Activated naive CD4-positive, alpha-beta T cell treated with anti-CD3 and anti-CD28 coated beads for 36 hours (primary cell): ENCODE measurements at places on chromosomes 2 and 18. TPM values are rescaled to one million over a fixed set of nuclear protein-coding genes. Genes with fewer than 3 reads are reported as not detected.
A peak's percentile ranks its signal among the peaks of the same experiment; 100 is the strongest.

- DNase-seq = no peak
These were observed 4.3 kb downstream of the GPC1 start for GRCh38 chr2:240439698-240440151.

GRCh38 chr18:41955688-41956087, 654 bp downstream of the PIK3C3 start:
- DNase-seq = no peak

DNA sequence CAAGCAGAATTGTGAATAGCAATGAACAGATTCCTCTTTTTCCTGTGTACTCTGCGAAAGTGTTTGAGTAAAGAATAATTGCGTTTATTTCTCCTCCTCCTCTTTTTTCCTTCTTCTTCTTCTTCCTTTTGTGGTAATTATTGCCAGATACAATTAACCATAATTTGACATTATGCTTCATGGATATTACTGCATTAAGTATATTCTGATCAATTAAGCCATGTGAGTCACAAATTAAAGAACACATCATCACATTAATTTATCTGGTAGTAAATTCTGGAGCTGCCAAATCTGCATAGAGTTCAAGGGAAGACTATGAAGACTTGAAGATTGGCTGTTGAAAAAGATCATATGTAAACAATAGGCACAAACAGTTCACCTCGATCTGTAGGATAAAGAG, 72.9 kb upstream of the TFPI start:
- no peak for DNase-seq

Gene CPO
- not detected for total RNA-seq

- DNase-seq = no peak
These were observed 5.4 kb downstream of the BOLA3 start for GRCh38 chr2:74142340-74142739.

Gene ALPI
- total RNA-seq = not detected

GRCh38 chr2:42001711-42002201, 46.1 kb upstream of the PKDCC start:
- DNase-seq = no peak

Gene COMMD1
- total RNA-seq = 29.5 TPM

GRCh38 chr2:102387763-102388546, 32.4 kb downstream of the IL18R1 start:
- no peak for DNase-seq

Gene KCMF1
- total RNA-seq = 109 TPM

Gene PROM2
- total RNA-seq = 0.89 TPM

DNA sequence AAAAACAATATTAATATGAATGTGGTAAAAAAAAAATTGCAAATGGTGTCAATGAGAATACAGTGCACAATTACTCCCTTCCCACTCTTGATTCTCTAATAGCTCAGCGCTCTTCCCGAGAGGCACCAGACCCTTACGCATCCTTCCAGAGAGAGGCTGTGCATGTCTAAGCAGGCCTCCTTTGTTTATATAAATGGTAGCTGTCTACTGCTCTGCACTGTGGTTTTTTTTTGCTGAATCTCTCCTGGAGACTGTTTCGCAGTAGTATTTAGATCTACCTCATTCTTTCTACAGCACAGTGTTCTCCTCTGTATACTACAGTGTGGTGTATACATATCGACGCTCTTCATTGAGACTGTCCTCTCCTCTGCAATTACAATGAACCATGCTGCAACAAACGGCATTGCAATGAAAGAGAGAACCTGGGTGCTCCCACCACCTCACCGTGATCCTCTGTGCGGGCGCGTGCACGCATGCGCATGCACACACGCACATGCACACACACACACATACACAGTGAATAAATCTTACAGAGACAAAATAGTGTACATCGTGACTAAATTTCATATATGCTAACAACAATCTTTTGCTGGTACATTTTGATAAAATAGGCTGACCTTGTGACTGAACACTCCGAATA, 19.4 kb downstream of the SEPTIN10 start:
- no peak for DNase-seq

- no peak for DNase-seq
These were observed 76.1 kb downstream of the THADA start for GRCh38 chr2:43519643-43520221.

Gene BMP10
- total RNA-seq = not detected

Gene RSAD2
- total RNA-seq = 9.9 TPM

DNA sequence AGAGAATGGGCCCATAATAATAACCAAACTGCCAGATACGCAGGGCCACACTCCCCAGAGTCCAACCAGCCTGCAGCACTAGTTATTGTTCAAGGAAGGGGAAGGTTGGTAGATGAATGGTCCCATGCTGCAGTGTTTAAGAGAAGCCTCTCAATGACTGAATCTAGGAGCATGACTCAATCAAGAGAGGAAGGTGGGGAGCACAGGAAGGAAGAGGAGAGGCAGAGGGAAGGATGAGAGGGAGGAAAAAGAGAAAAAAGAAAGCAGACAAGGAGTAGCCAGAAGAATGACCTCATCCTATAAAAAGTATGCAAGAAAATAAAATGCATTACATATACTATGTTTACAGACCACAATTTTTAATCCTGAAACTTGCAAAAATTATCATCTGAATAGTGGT, 174.5 kb downstream of the TCF4 start:
- DNase-seq = no peak

GRCh38 chr2:215003001-215003400, 135.4 kb downstream of the ABCA12 start:
- DNase-seq = no peak

Gene LYG2
- total RNA-seq = not detected

- DNase-seq = no peak
These were observed 242.6 kb upstream of the KCNJ3 start for GRCh38 chr2:154455866-154456265.

Gene NDC80
- total RNA-seq = 96.8 TPM

- peak; percentile 54 for DNase-seq
These were observed 10.4 kb upstream of the FAM228A start for GRCh38 chr2:24164416-24164973.

Gene DSG1
- not detected for total RNA-seq

Gene UGT1A5
- total RNA-seq = not detected

DNA sequence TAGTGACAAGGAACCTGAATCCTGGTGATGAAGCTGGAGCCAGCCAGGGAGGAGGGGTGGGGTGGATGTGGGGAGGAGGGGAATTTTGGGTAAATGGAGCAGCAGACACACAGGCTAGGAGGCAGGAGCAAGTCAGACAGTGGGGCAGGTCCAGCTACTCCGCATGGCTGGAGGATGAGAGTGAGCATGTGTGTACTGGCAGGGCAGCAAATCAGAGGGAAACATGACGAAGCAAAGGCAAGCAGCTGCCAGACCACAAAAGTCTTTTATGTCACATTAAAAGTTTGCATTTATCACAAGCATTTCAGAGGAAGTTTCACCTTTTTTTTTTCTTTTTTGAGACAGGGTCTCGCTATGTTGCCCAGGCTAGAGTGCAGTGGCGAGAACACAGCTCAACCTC, 11.9 kb upstream of the KIDINS220 start:
- DNase-seq = no peak

- DNase-seq = no peak
These were observed 479.1 kb upstream of the NRXN1 start for GRCh38 chr2:51511002-51511401.

DNA sequence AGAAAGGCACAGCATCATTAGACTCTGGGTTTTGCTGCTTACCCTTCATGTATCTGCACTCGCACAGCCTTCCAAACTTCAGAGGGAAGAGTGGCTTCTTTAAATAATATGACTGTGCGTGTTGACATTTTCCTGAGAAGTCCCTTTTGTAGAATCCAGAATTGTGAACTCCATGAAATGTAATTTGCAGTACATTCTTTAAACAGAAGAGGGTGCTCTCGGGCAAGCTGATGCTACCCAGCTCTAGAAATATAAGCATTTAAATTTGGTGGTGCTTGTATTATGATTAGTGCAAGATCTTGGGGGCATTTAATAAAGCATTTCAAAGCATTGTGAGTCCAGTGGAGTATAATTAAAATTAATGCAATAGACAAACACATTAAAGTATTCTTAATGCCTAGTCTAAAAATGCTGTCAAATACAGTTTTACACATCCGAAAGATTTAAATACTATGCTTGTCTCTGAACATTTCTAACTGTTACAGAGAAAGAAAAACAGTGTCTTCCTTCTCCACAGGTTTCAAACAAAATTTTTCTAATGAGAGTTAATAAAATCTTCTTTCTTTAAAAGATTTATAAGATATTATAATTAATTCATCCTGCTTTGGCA, 17.3 kb upstream of the GTF2A1L start:
- DNase-seq = no peak

DNA sequence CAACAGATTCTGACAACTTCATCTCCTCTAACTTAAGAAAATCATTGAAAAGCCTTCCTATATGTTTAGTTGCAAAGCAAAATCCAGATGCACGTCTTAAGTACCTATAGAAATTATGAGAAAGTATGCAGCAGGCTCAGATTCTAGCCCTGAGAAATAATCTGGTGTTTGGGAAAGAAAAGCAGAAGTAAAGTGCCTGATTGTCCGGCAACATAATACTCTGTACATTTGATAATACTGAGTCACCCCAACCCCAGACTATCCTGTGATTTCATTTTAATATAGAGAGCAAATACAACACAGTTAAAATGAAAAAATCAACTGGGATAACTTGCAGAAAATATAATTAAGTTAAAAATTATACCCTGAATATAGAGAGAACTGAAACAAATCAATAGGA, 13.5 kb downstream of the RFX8 start:
- no peak for DNase-seq

DNA sequence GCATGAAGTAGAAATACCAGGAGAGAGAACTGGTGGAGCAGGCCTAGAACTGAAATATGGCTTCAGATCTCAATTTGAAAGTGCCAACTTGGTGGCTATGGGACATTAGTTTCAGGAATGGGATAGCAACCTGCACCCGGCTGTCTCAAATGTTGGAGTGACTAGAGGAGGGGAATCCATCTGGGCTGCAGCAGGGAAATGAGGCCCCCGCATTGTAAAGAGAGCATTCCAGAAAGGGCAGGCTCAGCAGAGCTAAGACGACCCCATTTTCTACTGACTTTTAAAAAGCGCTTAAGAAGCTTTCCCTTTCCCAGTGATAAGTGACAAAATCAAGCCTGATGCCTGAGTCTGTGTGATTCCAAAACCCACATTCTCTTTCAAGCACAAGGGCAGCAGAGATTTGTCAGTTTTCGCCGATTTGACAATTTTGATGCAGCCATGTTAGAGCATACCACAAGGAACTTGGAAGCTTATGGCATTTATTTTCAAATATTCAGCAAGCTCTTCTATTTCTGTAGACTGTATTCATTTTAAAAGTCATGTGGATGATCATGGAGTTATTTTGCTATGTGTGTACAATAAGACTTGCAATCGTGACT, 119.8 kb upstream of the ARHGAP28 start:
- no peak for DNase-seq

- no peak for DNase-seq
These were observed 10.8 kb downstream of the ALPP start for GRCh38 chr2:232389327-232389726.

DNA sequence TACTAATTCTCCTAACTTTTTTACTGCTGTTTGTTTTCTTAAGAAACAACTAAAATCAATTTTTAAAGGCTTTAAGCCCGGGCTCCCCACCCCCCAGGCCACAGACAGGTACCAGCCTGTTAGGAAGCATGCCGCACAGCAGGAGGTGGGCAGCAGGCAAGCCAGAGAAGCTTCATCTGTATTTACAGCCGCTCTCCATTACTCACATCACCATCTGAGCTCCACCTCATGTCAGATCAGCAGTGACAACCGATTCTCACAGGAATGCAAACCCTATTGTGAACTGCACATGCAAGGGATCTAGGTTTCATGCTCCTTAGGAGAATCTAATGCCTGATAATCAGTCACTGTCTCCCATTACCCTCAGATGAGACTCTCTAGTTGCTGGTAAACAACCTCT, 517.0 kb downstream of the NRXN1 start:
- no peak for DNase-seq

Gene CNTNAP5
- not detected for total RNA-seq

Gene HRH4
- total RNA-seq = not detected

- peak; percentile 90 for DNase-seq
These were observed 36.0 kb upstream of the CD207 start for GRCh38 chr2:70871398-70872211.

DNA sequence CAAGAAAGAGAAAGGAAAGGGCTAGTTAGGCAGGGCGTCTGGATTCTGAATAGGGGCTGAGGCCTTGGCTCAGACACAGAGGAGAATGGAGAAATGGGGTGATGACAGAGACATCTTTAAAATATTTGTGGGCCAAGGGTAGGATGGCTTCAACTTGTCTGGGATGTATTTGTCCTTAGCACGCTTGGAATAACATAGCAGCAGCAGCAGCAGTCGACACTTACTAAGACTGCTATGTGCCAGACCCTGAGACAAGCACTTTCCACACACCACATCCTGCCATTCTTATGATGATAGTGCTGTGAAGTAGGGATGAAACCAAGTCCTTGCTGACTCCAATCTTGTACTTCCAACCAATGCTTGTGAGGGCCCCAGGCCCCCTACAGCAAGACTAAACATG, 2.6 kb downstream of the IL1RL1 start:
- DNase-seq = no peak

DNA sequence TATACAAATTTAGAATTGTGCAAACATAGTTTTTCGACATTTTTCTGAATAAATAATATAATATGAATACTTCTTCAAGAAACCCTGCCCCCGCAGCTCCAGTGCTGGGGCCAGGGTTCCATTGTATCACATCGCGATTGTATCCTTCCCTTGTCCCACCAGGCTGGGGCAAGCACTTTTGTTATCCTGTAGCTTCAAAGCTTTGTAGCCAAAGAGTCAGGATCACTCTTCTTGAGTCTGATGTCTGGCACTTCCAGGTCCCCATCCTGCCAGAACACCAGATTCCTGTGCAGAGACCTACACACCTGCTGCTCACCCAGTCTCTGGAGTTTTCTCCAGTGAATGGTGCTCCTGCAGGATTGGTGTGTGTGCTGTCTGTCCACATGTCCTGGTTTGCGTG, 186.9 kb downstream of the ASB1 start:
- DNase-seq = no peak

GRCh38 chr2:141498561-141498960, 632.3 kb downstream of the LRP1B start:
- DNase-seq = no peak

DNA sequence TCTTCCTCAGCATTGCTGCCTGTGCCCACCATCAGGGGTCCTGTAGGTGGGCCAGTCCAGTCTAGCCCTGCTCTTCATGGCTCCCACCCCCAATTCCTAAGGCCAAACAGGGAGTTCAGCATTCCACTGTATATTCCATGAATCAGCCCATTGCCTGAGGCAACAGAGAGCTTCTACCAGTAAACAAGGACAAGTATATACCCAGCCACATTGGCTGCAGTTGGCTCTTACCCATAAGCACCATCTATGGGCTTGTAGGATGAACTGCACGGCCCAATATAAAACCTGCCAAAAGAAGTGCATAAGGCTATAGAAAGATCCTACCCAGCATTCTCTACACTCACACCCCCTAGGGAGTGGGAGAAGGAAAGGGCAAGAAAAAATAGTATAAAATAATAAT, 95.1 kb upstream of the SALL3 start:
- no peak for DNase-seq
